ENCODE measurements at places on chromosomes 5 and 9.

GRCh38 chr9:108048406-108049025 lies 558.9 kb upstream of the KLF4 start:
- DNase-seq: no peak

DNA sequence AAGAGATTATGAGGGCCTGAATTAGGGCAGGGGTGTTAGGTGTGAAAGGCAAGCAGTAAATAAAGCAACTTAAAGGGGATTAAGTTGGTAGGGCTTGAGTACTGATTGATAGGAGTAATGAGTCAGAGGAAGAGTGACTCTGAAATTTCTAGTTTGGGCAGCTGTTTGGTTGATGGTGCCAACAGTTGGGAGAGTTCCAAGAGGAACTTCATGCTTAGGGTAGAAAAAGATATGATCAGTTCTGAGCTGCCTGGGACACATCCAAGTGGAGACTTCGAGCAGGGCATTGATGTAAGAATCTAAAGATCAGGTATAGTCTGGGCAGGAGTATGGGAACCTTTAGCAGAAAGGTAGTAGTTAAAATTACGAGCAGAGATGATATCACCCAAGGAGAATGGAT lies 10.2 kb downstream of the MAMDC2 start:
- DNase-seq: peak; percentile 34

DNA sequence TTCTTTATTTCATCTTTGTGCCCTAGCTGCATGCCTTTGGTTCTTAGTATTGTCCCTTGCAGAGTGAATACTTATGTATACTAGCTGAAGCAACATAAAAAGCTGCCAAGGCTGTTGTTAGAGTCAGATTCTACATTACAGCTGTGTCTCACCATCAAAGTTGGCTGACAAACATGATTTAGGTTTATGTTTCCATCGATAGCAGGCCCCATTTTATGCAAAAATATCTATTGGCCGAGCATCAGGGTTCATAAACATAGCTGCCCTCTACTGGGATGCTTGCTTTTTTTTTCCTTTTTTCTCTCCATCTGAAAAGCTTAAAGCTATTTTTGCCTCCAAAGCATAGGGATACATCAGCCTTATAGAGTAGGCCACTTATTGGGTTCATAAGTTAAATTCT lies 68.0 kb downstream of the FAM174A start:
- no peak for DNase-seq

- no peak for DNase-seq
Observed at GRCh38 chr9:68804911-68805889, 100.2 kb downstream of the PIP5K1B start.

DNA sequence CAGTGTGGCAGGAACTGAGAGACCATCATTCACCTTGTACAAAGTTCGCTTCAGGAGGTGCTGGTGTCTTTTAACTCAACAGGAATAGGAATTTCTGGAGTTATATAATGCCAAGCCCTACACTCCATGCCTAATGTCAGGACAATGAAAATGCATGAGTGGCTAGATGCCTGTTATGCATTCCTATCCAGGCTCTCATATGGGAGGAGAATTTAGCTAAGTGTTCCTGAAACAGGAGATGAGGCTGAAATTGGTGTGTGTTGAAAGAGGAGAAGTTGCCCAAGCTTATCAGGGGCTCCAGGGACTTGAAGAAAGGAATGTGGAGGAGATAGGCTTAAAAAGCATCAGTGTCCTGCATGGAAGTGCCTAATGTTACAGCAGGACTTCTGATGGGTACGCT lies 26.8 kb upstream of the PRUNE2 start:
- DNase-seq: no peak

DNA sequence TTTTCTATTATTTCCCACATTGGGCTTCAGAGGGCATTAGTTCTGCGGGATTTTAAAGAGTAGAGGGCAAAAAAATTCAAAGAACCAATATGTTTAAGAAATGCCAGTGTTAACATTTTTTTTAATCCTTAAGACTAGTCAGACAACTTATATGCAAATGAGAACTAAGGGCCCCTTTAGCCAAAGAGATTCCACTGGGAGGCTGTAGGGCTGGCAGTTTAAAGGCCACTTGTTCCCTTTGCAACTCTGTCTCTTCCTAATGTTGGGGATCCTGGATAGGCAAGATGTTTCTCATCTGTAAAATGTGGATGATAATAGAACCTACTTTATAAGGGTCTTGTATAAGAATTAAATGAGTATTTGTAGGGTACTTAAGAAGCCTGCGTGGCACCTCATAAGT lies 1395.9 kb downstream of the PTPRD start:
- no peak for DNase-seq

- no peak for DNase-seq
Observed at GRCh38 chr9:84970432-84970831, 300.9 kb downstream of the NTRK2 start.

GRCh38 chr5:123444016-123444415 lies 20.8 kb upstream of the CEP120 start:
- no peak for DNase-seq

- no peak for DNase-seq
Observed at GRCh38 chr5:159456722-159457465, 126.6 kb upstream of the IL12B start.

GRCh38 chr5:127236254-127236653 lies 54.3 kb upstream of the MEGF10 start:
- DNase-seq: no peak

DNA sequence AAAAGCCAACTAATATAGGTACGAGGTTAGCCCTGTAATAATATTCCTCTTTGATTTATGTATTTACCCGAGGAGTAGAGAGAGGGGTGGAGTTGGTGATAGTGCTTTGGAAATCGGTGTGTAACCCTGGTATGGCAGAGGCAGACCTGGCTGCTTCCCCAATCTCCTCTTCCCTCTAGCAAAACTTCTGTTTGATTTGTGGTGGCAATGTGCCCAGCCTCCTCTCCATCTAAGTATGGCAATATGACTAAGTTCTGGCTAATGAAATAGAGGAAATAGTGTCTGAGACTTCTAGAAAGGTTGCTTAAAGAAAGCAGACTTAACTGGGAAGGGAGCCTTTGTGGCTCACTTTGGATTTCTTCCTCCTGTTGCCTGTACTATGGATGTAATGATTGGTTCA lies 491.1 kb downstream of the ENC1 start:
- DNase-seq: no peak

- DNase-seq: no peak
Observed at GRCh38 chr5:154162539-154163151, 27.9 kb upstream of the GALNT10 start.

- DNase-seq: no peak
Observed at GRCh38 chr5:179209359-179210150, 135.7 kb downstream of the ADAMTS2 start.

DNA sequence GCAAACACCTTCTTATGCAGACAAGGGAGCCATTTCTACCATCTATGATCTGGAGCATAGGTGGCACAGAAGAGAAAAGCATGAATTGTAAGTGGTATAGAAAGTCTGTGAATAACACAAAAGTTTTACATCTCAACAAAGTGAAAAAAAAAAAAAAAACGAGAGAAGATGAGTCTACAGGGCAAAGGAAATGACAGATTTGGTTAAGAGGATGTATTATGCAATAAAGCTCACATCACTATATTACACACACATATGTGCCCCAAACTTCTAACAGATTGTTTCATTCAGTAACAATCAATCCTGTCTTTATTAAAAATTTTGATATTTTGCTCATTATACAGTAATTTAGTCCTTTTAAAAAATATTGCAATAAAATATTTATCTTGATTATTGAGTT lies 49.8 kb downstream of the CERT1 start:
- DNase-seq: peak; percentile 0

DNA sequence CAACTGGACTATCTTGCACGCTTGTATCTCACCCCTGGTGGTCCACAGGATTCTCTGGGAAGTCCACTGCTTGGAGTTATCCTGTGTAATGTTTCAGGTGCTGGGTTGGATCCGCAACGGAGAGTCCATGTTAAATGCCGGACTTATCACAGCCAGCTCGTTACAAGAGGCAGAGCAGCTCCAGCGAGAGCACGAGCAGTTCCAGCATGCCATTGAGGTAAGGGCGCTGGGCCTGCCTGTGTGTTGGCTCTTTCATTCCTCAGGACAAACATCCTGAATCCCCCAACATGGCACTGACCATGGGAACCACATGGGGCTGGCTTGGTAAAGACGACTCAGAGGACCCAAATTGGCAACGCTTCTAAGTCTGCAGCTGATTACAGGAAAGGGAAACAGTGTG lies 214.8 kb upstream of the OTULINL start:
- no peak for DNase-seq

DNA sequence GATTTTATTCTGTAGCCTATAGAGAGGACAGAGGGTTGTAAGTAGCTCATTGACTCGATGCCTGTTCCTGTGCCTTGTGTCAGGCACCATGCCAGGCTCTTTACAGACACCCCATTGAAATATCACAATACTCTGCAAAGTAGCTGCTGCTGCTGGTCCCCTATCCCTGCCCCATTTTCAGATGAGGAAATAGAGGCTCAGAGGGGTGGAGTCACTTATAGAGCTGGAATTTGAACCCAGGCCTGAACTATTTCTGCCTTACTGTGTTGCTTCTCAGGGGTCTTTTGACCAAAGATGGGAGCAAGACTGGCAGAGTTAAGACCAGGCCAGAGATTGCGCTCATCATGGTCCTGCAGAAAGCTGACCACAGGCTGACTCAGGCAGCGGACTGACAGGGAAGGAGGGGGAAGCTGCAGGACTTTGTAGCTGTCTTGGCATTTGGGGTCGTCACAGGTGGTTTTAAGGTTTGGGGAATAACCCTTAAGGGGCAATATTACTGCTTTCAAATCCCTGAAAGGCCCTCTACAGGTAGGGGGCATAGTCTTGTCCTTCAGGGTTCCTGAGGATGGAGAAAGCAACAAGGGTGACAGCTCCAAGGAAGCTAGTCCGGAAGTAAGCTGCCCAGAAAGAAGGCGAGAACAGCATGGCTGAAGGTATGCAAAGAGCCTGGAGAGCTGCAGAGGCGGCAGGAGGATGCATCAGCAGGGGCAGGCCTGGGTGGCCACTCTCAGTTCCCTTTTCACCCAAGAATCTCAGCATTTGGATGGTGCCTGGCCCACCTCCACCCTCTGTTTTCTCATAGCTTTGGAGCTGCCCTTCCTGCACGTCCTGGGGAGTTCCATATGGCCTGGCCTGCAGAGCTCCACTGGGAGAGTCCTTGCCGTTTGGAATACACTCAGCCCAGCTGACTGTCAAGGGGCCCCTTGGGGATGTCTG lies 18.3 kb upstream of the NDST1 start:
- no peak for DNase-seq

- no peak for DNase-seq
Observed at GRCh38 chr9:96245399-96245798, 56.6 kb downstream of the HSD17B3 start.

DNA sequence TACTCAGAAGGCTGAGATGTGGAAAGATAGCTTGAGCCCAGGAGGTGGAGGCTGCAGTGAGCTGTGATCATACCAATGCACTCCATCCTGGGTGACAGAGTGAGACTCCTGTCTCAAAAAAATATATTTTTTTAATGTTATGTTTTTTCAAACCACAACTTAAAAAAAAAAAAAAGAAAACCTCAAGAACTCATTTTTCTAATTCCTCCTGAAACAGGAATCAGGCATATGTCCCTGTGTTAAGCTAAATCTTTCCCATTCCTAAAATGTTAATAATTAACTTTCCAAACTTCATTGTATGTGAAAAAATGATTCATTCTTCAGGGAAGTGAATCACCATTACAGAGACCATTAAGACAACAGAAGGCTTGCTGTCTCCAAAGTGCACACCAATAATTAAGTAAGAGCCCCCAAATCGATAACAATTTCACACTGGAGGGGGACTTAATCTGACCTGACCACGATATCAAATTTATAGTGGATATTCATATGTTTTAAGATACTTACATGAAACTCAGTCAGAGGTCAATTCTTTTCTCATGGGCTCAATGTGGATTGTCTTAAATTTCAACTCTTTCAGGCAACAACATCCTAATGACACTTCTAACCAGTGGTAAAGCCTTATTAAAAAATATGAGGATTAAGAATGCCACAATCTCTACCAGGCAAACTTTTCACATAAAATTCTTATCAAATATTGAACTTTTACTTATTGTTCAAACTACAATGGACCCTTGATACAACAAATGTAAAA lies 5.2 kb downstream of the CEMIP2 start:
- DNase-seq: no peak

DNA sequence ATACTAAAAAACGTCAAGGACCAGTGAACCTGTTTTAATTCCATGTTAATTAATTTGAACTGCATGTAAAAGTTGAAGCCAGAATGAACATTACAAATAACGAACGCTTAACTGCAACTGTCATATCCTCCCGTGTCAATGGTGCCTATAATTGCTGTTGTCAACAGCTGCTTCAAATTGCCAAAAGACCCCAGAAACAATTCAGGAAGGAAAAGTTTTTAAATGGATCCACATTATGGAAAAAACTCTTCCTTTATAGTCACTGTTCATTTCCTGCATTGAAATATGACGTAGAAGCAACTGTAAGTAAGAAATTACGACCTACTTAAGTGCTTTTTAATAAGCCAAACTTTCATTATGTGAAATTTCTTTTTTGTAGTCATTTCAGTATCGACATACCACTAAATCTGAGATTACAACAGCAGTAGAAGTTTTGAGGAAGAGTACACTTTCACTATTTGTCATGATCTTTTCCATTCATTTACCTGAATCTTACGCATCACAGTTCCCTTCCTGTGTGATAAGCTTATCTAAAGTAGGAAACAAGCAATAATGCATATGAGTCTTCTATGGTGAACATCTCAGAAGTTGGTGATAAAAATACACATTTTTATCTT lies 37.8 kb downstream of the MEF2C start:
- DNase-seq: no peak

DNA sequence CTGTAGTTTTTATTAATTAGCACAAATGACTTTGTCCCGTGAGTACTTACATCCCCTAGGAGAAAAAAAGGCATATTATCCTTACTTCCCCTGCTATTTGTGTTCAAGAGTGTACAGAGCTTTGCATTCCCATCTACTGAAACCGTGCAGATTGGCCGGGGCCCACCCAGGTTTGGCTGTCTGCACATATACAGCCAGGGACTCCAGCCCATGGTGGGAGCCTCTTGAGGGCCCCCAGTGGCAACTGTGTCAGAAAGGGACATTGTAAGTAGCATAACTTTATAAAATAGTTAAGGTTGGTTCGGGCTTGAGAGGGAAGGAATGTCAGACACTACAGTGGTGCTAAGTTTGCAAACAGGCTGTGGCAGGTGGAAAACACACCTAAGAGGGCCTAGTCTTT lies 24.7 kb downstream of the PHF2 start:
- DNase-seq: no peak

GRCh38 chr9:97850746-97851445 lies 2.1 kb upstream of the FOXE1 start:
- DNase-seq: no peak

DNA sequence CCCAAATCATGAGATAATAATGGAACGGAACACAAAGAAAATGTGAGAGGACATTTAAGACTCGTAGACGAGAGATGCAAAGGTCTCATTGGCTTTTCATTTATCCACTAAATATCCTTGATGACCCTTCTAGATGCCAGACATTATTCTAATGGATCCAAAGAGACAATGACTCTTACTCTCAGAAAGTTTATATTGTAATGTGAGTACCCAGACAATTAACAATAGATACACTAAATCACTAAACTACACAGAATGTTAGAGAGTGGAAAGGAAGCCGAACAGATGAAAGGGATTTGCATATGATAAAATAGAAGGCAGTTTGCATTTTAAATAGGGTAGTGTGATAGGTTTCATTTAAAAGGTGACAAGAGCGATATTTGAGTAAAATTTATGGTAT lies 973.3 kb downstream of the TAF11L14 start:
- no peak for DNase-seq
